ENCODE measurements at places on chromosomes 2 and 18. TPM values are rescaled to one million over a fixed set of nuclear protein-coding genes. Genes with fewer than 3 reads are reported as not detected.

- no peaks in the 10 kb centered on the region for H3K27me3 ChIP-seq
- no peaks in the 10 kb centered on the region for H3K36me3 ChIP-seq
- no peak overlapping the region for H3K4me3 ChIP-seq
- peaks cover 7% of the 10 kb centered on the region for H3K4me1 ChIP-seq
- H3K27ac ChIP-seq, result no peak overlapping the region
These were observed 93.6 kb downstream of the ASAP2 start for GRCh38 chr2:9300214-9300613.

The TUBA3E gene
- total RNA-seq, result not detected

- H3K4me1 ChIP-seq, result peaks cover 35% of the 10 kb centered on the region
- no peaks in the 10 kb centered on the region for H3K36me3 ChIP-seq
- no peak for DNase-seq
- peak overlapping the region; percentile 35 for H3K4me3 ChIP-seq
- H3K27me3 ChIP-seq, result no peaks in the 10 kb centered on the region
- H3K27ac ChIP-seq, result peak overlapping the region; percentile 52
These were observed 67.5 kb downstream of the SPATS2L start for GRCh38 chr2:200373973-200374416.

- no peaks in the 10 kb centered on the region for H3K36me3 ChIP-seq
- no peak for DNase-seq
- H3K27ac ChIP-seq, result no peak overlapping the region
- no peak overlapping the region for H3K4me3 ChIP-seq
- H3K27me3 ChIP-seq, result no peaks in the 10 kb centered on the region
- no peaks in the 10 kb centered on the region for H3K4me1 ChIP-seq
These were observed 129.3 kb upstream of the CCDC68 start for GRCh38 chr18:55088561-55088960.

The RAB6D gene
- total RNA-seq, result not detected

The TLX2 gene
- total RNA-seq, result not detected

DNA sequence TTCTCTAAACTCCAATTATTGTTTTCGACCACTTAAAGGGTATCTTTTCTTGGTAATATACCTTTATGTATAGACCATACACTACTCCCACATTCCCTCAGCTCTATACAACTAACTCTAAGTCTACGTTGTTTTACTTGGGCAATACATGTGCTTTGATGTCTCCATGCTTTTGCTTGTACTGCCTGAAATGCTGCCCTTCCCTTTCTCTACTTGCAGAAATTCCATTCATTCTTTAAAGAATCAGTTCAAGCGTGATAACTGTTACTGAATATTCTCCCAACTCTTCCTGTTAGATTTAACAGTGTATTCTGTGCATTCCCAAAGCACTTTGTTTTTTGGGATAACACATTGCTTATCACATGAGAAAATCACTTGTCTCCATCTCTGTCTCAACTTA is 157.0 kb upstream of the AQP4 start:
- H3K4me3 ChIP-seq, result no peak overlapping the region
- no peak for DNase-seq
- no peaks in the 10 kb centered on the region for H3K4me1 ChIP-seq
- no peaks in the 10 kb centered on the region for H3K36me3 ChIP-seq

The PSTPIP2 gene
- total RNA-seq, result 9.8 TPM

- no peak overlapping the region for H3K4me3 ChIP-seq
- no peaks in the 10 kb centered on the region for H3K4me1 ChIP-seq
- no peaks in the 10 kb centered on the region for H3K36me3 ChIP-seq
- no peak overlapping the region for H3K27ac ChIP-seq
These were observed 479.7 kb upstream of the ID2 start for GRCh38 chr2:8202132-8202531.

DNA sequence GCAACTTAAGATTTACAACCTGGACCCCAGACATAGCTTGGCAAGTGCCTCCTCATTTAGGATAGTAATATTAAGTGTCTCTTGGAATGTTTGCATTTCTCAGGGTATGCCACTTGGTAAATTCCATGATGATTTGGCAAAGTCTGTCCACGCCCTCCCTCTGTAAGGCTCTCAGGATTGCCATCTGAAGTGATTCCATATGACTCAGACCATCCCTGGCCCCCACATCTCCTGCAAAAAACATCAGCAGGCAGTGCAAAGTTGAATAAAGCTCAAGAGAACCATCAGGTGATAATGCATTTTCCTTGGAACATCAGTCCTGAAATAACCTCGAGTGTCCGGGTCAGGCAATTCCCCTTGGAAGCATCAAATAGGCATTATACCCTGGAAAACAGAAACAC is 27.1 kb upstream of the PIEZO2 start:
- H3K4me1 ChIP-seq, result no peaks in the 10 kb centered on the region
- H3K4me3 ChIP-seq, result no peak overlapping the region
- H3K36me3 ChIP-seq, result no peaks in the 10 kb centered on the region
- no peaks in the 10 kb centered on the region for H3K27me3 ChIP-seq
- no peak overlapping the region for H3K27ac ChIP-seq
- DNase-seq, result no peak

DNA sequence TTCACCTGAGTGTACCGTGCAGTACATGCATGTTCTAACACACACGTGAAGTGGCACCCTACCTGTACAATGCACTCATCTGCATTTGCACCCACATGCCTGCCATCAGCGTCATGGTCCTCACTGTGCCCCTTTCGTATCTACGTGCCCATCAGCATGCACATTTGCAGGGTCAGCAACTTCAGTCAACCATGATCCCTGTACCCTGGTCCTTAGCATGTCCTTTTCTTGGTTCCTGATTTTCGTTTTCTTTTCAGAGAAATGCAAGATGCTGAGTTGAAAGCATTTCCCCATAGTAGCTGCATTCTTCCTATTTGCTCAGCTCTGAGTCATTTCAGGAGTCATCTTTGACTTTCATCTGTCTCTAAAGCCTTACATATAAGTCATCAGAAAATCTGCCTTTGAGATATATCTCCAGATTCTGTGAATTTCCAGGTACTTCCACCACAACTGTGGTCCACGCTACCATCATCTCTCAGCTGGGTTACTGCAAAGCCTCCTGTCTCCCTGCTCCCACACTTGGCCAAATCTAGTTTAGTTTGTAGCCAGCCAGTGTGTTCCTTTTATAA is 14.7 kb upstream of the PUM2 start:
- no peaks in the 10 kb centered on the region for H3K27me3 ChIP-seq
- H3K27ac ChIP-seq, result no peak overlapping the region
- peaks cover 1% of the 10 kb centered on the region for H3K4me1 ChIP-seq

The ASB18 gene
- total RNA-seq, result not detected

DNA sequence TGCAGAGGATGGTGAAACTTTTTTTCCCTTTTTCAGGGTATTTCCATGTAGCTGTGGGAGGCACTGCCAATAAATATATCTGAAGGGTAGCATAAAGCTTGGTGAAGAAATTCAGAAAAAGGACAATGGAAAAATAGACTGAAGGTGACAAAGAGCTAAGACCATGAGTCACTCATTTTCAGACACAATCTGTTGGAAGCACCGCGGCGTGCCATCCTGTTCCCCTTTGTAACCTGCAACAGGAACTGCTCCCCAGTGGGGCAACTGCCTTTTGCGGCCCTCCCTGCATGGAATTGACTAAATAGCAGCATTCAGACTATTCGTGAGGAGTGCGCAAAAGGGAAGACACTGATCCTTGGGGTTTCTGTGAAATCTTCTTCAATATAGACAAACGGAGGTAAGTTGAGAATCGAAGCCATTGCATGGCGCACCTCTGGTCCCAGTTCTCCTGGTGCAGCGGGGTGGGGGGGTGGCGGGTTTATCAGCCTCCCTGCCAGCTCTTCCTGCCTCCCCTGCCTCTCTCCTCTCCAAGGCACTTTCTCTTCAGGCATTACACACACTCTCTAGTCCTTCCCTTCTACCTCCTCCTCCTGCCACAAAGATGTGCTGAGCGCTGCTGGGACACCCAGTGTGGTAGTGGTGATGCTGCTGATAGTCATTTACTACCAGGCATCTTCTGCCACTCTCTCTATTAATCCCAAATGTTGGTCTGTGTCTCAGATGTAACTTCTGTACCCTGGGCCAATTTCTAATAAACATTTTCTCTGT is 126.2 kb upstream of the TMEM200C start:
- no peak overlapping the region for H3K4me3 ChIP-seq
- no peaks in the 10 kb centered on the region for H3K4me1 ChIP-seq
- no peaks in the 10 kb centered on the region for H3K27me3 ChIP-seq
- no peak for DNase-seq

GRCh38 chr2:84077496-84077895 is 381.6 kb downstream of the SUCLG1 start:
- no peak for DNase-seq
- no peak overlapping the region for H3K4me3 ChIP-seq
- no peaks in the 10 kb centered on the region for H3K36me3 ChIP-seq
- no peak overlapping the region for H3K27ac ChIP-seq
- H3K4me1 ChIP-seq, result no peaks in the 10 kb centered on the region
- no peaks in the 10 kb centered on the region for H3K27me3 ChIP-seq

GRCh38 chr2:676647-677055 is 555 bp downstream of the TMEM18 start:
- H3K4me1 ChIP-seq, result peaks cover 11% of the 10 kb centered on the region
- H3K36me3 ChIP-seq, result peaks cover 17% of the 10 kb centered on the region
- H3K27me3 ChIP-seq, result no peaks in the 10 kb centered on the region
- H3K4me3 ChIP-seq, result peak overlapping the region; percentile 98
- peak overlapping the region; percentile 36 for H3K27ac ChIP-seq

The CNGA3 gene
- total RNA-seq, result 0.17 TPM

The PROKR1 gene
- total RNA-seq, result not detected

The KCNS3 gene
- 47.8 TPM for total RNA-seq

DNA sequence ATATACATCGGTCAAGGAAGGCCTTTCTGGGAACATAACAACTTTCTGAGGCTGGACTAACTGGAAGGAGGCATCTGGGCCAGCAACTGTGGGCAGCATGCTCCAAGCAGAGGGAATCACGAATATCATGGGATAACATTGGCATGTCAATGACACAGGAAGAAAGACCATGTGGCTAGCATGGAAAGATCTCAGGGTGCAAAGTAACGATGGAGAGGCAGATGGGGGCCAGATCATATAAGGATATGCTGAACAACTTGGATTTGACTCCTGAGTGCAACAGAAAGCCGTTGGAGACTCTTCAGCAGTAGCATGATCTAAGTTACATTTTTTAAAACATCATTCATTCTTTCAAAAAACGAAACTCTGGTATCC is 133.6 kb downstream of the FOXI3 start:
- H3K36me3 ChIP-seq, result no peaks in the 10 kb centered on the region
- no peak overlapping the region for H3K4me3 ChIP-seq
- no peaks in the 10 kb centered on the region for H3K4me1 ChIP-seq
- no peak for DNase-seq
- no peak overlapping the region for H3K27ac ChIP-seq

DNA sequence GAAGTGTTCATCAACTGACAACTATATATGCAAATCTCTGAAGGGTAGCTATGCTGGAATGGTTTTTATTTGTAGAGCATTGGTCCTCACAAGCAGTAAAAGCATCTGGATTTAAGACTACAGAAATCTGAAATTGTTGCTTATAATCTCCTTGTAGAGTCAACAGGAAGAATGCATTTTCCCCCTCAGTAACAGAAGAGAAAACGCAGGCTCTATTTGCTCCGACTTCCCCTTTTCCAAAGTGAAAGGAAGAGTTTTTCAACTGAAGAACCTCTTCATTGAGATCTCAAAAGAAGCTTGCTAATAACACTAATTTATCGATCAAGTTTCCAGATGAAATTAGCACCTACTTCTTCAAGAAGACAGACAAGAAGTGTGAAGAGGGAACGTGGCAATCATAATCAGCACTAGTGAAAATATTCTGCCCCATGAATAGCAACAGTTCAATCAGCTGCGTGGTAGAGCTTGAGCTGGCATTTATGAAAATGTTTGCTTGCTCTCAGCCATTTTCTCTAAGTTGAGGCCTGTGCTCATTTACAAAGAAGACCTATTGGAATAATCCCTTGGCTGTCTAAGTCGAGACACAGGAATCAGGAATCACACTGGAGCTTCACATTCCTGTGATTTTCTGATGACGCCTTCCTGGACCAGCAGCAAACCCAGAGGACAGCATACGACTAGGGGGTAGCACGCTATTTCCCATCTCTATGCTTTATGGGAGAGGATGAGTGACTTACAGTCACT is 43.7 kb downstream of the TGIF1 start:
- no peaks in the 10 kb centered on the region for H3K4me1 ChIP-seq
- DNase-seq, result no peak
- no peak overlapping the region for H3K4me3 ChIP-seq

The LRRC30 gene
- total RNA-seq, result not detected

- H3K4me3 ChIP-seq, result no peak overlapping the region
- peaks cover 5% of the 10 kb centered on the region for H3K4me1 ChIP-seq
- no peaks in the 10 kb centered on the region for H3K27me3 ChIP-seq
- no peaks in the 10 kb centered on the region for H3K36me3 ChIP-seq
- no peak for DNase-seq
- H3K27ac ChIP-seq, result no peak overlapping the region
These were observed 2.8 kb upstream of the KLHL30 start for GRCh38 chr2:238135601-238136150.

GRCh38 chr2:150974864-150975263 is 286.8 kb downstream of the RBM43 start:
- no peaks in the 10 kb centered on the region for H3K27me3 ChIP-seq
- DNase-seq, result no peak
- H3K4me3 ChIP-seq, result no peak overlapping the region
- H3K27ac ChIP-seq, result no peak overlapping the region
- no peaks in the 10 kb centered on the region for H3K36me3 ChIP-seq
- no peaks in the 10 kb centered on the region for H3K4me1 ChIP-seq

DNA sequence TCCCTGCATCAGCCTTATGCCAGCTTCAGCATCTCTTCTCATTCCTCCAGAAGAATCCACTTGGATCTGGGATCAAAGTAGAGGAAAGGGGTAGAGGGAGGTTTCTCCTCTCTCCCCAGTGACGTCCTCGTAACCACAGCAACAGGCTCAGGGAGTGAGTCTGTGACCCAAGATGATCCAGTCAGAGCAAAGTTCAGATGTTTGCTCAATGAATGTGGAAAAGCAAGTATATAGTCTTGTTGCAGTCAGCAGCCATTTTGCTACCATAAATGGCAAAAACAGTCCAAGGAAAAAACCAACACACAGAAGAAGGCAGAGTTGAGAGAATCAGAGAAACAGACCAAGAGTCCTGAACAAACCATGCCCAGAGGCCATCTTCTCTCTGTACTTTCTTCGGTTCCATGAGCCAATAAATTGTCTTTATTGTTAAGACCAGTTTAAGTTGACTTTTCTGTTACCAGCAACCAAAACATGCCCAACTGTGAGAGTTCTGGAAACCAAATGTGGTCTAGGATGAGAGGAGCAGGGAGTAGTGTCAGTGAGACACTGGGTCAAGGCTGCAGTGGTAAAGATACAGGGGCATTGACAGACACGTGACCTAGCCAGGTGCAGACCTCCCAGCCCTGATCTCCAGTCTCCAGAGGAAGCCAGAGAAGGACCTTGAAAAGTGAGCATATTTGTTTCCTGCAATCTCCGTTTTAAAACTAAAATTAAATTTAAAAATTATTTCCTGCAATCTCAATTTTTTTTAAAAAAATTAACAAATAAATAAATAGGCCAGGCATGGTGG is 3.2 kb upstream of the CXCR1 start:
- peaks cover 4% of the 10 kb centered on the region for H3K4me1 ChIP-seq
- no peaks in the 10 kb centered on the region for H3K36me3 ChIP-seq
- no peak overlapping the region for H3K4me3 ChIP-seq
- no peak overlapping the region for H3K27ac ChIP-seq
- no peak for DNase-seq

- H3K4me3 ChIP-seq, result no peak overlapping the region
- peaks cover 27% of the 10 kb centered on the region for H3K4me1 ChIP-seq
- no peaks in the 10 kb centered on the region for H3K36me3 ChIP-seq
These were observed 128.6 kb downstream of the INHBB start for GRCh38 chr2:120474486-120474885.

GRCh38 chr18:35511428-35511827 is 13.7 kb upstream of the INO80C start:
- H3K27me3 ChIP-seq, result no peaks in the 10 kb centered on the region
- H3K4me1 ChIP-seq, result peaks cover 6% of the 10 kb centered on the region
- no peaks in the 10 kb centered on the region for H3K36me3 ChIP-seq
- H3K4me3 ChIP-seq, result no peak overlapping the region
- H3K27ac ChIP-seq, result no peak overlapping the region
